ENCODE measurements at places on chromosomes 4 and X. TPM values are rescaled to one million over a fixed set of nuclear protein-coding genes. Genes with fewer than 3 reads are reported as not detected.

The KCTD8 gene
- 2.8 TPM for polyA plus RNA-seq

The JAKMIP1 gene
- 5.5 TPM for polyA plus RNA-seq

The DGKK gene
- polyA plus RNA-seq = 2.1 TPM

The HPSE gene
- polyA plus RNA-seq = 2.2 TPM

The ARHGAP6 gene
- polyA plus RNA-seq = 0.26 TPM

- no peaks in the 10 kb centered on the region for H3K36me3 ChIP-seq
- peaks cover 21% of the 10 kb centered on the region for H3K4me1 ChIP-seq
- no peaks in the 10 kb centered on the region for H3K27me3 ChIP-seq
- H3K27ac ChIP-seq = no peak overlapping the region
- no peak for DNase-seq
- H3K4me3 ChIP-seq = no peak overlapping the region
Measured at GRCh38 chrX:71996136-71996535, 85.5 kb downstream of the NHSL2 start.

DNA sequence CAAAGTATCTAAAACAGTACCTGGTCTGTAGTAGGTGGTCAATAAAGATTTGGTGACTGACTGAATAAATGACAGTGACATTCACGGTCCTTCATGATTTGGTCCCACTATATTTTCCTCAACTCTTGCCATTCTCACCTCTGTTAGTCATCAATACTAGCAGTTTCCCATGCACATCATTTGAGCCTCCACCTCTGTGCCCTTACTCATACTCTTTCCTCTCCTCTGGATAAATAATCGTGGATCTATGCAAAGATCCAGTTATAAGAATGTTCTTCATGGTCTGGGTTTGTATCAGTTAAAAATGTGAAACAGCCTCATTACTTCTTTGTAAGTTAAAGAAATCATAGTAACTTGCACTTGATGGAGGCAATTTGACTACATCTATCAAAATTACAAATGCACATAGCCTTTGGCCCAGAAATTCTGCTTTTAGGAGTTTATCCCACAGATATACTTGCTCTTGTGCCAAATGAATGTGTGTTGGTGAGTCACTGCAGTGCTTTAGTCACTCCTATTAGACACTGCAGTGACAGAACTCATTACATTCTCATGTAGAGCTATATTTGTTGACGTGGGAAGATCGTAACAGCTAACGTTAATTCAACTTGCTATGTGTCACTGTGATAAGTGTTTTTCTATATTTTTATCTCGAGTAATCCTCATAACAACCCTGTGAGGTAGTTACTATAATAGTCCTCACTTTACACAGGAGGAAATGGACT, 121.9 kb upstream of the SMIM10 start:
- H3K27me3 ChIP-seq = no peaks in the 10 kb centered on the region
- DNase-seq = no peak
- no peak overlapping the region for H3K27ac ChIP-seq
